ENCODE measurements at places on chromosomes 12 and 14. TPM values are rescaled to one million over a fixed set of nuclear protein-coding genes. Genes with fewer than 3 reads are reported as not detected.

DNA sequence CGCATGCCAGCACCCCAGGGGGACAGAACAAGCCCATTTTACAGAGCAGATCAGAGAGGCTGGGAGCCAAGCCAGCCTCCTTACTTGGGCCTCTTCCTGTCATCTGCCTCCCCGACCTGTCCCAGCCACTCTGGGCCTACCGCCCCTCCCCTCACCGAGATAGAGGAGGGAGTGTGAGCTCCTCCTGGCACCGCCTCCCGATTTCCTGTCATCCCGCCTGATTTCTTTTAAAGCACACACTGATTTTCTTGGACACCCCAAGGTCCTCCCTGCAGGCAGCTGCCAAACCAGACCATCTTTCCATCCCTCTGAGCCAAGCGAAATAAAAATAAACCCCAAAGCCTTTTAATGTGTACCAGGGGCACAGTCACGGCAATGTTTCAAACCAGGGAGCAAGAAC, 108.4 kb downstream of the RFLNA start:
- peaks cover 51% of the 10 kb centered on the region for H3K36me3 ChIP-seq
- H3K27ac ChIP-seq, result no peak overlapping the region
- H3K4me1 ChIP-seq, result peaks cover 24% of the 10 kb centered on the region
- no peak for DNase-seq

- H3K4me1 ChIP-seq, result no peaks in the 10 kb centered on the region
- H3K36me3 ChIP-seq, result no peaks in the 10 kb centered on the region
- no peak overlapping the region for H3K4me3 ChIP-seq
- no peak overlapping the region for H3K27ac ChIP-seq
- peaks cover 7% of the 10 kb centered on the region for H3K27me3 ChIP-seq
- no peak for DNase-seq
These were observed 26.4 kb upstream of the STAB2 start for GRCh38 chr12:103560604-103561101.

DNA sequence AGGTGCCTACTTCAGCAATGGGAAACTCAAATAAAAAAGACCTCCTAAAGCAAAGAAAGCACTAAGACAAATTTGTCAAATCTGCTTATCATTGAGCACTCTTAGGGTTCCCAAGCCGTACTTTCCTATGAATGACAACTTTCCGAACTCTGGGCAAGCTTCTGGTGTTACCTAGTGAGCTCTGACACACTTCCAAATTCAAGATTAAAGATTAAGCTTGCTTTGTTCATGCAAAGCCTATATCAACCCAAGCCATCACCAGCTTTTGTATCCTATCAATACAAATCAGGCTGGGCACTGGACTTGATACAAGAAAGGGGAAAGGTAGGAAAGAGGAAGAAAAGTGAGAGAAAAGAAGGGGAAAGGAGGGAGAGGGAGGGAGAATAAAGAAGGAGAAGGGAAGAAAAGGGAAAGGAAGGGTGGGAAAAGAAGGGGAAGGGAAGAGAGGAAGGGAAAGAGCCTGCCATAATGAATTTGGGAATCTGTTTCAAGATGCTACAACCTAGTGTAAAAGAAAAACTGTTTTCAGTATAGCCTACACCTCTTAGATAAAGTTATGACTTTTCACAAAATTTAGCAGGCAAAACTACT, 23.8 kb upstream of the FBLN5 start:
- no peaks in the 10 kb centered on the region for H3K27me3 ChIP-seq
- H3K27ac ChIP-seq, result no peak overlapping the region
- H3K36me3 ChIP-seq, result peaks cover 81% of the 10 kb centered on the region
- no peak for DNase-seq
- no peaks in the 10 kb centered on the region for H3K4me1 ChIP-seq
- H3K4me3 ChIP-seq, result no peak overlapping the region

GRCh38 chr14:50335389-50335788, 23.3 kb downstream of the DMAC2L start:
- H3K27ac ChIP-seq, result peak overlapping the region; percentile 44
- peaks cover 20% of the 10 kb centered on the region for H3K36me3 ChIP-seq
- DNase-seq, result no peak
- H3K4me1 ChIP-seq, result peaks cover 18% of the 10 kb centered on the region

GRCh38 chr14:24351517-24351916, 11.7 kb upstream of the RIPK3 start:
- H3K27ac ChIP-seq, result peak overlapping the region; percentile 24
- no peaks in the 10 kb centered on the region for H3K36me3 ChIP-seq
- DNase-seq, result no peak
- no peaks in the 10 kb centered on the region for H3K27me3 ChIP-seq

DNA sequence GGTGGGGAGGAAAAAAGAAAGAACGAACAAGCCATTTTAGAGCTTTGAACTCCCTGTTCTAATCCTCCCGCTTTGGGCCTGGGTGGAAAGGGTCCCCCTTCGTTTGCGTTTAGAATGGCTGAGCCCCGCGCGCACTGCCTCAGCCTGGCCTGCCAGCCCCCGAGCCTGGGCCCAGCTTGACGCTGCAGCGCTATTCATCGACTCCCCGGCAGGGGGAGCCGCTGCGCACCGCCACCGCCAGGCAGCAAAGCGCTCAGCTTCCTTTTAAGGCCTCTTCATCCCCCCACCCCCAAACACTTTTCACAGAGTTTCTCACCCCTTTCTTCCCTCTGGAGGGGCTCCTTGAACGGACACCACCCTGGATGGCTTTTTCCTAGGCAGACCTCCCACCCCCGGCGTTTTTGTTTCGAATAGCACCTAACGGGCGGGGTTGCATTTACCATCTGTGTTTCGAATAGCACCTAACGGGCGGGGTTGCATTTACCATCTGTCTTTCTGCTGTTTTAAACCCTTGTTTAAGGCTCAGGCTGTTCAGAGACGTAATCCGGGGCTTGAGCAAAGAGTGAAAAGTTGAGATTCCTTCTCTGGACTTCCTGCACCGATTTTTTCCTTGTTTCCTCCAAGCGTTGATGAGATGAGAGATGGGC, 56.4 kb upstream of the PIWIL1 start:
- no peak for DNase-seq
- no peaks in the 10 kb centered on the region for H3K4me1 ChIP-seq
- H3K4me3 ChIP-seq, result no peak overlapping the region

- H3K36me3 ChIP-seq, result no peaks in the 10 kb centered on the region
- H3K27ac ChIP-seq, result no peak overlapping the region
- H3K27me3 ChIP-seq, result no peaks in the 10 kb centered on the region
- no peak for DNase-seq
- H3K4me3 ChIP-seq, result no peak overlapping the region
- no peaks in the 10 kb centered on the region for H3K4me1 ChIP-seq
These were observed 1073.6 kb downstream of the BCL11B start for GRCh38 chr14:98198385-98198784.

DNA sequence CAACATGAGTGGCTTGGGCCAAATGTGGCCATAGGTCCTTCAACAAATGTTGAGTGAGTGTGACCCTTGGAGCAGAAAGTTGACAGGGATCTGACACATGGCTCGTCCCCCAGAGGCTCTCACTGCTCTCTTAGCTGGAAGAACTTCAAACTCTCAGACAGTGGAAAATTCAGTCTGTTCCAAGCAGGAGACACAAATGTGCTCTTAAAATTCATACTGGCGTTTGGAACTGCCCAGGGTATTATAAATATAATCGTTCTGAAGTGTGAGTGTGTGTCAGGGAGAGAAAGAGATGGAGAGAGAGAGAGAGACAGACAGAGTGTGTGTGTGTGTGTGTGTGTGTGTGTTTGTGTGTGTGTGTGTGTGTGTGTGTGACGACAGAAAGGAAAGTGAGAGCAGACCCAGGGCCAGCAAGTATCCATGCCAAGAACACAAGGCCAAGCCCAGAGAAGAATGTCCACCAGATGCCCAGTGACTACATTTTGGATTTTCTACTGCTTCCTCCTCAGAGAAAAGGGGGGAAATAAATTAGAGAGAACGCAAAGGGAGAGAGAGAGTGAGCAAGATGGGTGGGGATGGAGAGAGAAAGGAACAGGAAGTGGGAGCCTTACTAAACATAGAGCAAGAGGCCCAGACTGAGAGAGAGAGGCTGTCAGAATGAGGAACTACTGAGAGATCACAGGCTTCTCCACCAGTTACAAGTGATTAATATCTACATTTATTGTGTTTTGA, 193.6 kb upstream of the NUDT4 start:
- H3K27ac ChIP-seq, result peak overlapping the region; percentile 65
- peaks cover 9% of the 10 kb centered on the region for H3K4me1 ChIP-seq
- H3K36me3 ChIP-seq, result no peaks in the 10 kb centered on the region
- DNase-seq, result no peak

DNA sequence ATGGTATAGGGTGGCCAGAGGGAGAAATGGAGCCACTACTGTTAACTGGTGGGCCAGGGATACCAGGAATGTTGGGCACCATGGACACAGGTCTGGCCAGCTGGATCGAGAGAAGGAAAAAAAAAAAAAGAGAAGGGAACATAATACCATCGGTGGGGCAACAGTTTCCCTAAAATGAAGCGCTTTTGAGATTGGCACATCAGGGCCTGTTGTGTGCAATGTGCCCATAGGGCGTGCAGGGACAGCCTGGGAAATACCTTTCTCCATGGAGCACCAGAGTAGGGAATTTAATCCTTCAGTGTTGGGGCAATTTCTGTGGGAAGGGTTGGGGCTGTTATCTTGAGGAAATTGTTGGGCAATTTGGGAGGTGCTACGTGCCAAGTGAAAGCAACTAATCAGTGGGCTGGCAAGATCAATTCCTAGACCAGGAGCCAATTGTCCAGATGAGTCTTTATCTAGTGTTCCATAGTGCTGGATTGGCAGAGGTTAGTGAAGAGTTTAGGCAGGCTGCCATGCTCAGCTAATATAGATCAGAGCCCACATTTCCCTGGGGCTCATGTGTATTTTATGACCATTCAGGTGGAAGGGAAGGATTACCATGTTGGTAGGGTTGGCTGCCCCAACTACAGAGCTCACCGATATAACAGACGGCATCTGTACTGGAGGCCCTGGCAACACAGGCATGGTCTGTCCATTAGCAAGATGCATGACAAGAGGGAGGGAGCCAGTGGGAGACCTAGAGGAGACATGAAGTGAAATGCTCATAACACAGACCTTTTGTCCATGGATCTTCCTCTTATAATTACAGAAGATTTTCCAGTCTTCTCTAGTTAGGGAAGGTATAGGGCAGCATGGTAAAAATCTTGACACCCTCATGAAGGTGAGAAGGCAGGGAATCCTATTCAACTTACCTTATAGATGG, 25.5 kb upstream of the NPFF start:
- no peaks in the 10 kb centered on the region for H3K27me3 ChIP-seq
- no peaks in the 10 kb centered on the region for H3K4me1 ChIP-seq
- H3K27ac ChIP-seq, result no peak overlapping the region
- H3K36me3 ChIP-seq, result peaks cover 98% of the 10 kb centered on the region

GRCh38 chr12:72207486-72208409, 64.4 kb upstream of the TRHDE start:
- no peaks in the 10 kb centered on the region for H3K27me3 ChIP-seq
- no peaks in the 10 kb centered on the region for H3K4me1 ChIP-seq
- no peak overlapping the region for H3K4me3 ChIP-seq
- no peak for DNase-seq
- no peak overlapping the region for H3K27ac ChIP-seq

GRCh38 chr12:104454997-104455396, 1.8 kb upstream of the CHST11 start:
- H3K27me3 ChIP-seq, result no peaks in the 10 kb centered on the region
- peaks cover 17% of the 10 kb centered on the region for H3K4me1 ChIP-seq
- no peak for DNase-seq
- no peaks in the 10 kb centered on the region for H3K36me3 ChIP-seq
- no peak overlapping the region for H3K27ac ChIP-seq

- H3K4me1 ChIP-seq, result no peaks in the 10 kb centered on the region
- no peak overlapping the region for H3K27ac ChIP-seq
- no peak for DNase-seq
These were observed 41.9 kb downstream of the TPH2 start for GRCh38 chr12:71980538-71980937.

GRCh38 chr14:104954746-104955395, 23.3 kb downstream of the AHNAK2 start:
- no peaks in the 10 kb centered on the region for H3K4me1 ChIP-seq
- no peak overlapping the region for H3K27ac ChIP-seq
- no peaks in the 10 kb centered on the region for H3K36me3 ChIP-seq
- DNase-seq, result no peak

GRCh38 chr12:52720365-52720886, 17.1 kb upstream of the KRT77 start:
- H3K27me3 ChIP-seq, result peaks cover 20% of the 10 kb centered on the region
- H3K4me3 ChIP-seq, result no peak overlapping the region
- H3K4me1 ChIP-seq, result no peaks in the 10 kb centered on the region
- DNase-seq, result no peak
- H3K27ac ChIP-seq, result no peak overlapping the region

- H3K36me3 ChIP-seq, result peaks cover 23% of the 10 kb centered on the region
- DNase-seq, result no peak
- no peaks in the 10 kb centered on the region for H3K27me3 ChIP-seq
- H3K4me1 ChIP-seq, result peaks cover 15% of the 10 kb centered on the region
- no peak overlapping the region for H3K27ac ChIP-seq
These were observed 39.5 kb downstream of the PROX2 start for GRCh38 chr14:74836251-74836960.

DNA sequence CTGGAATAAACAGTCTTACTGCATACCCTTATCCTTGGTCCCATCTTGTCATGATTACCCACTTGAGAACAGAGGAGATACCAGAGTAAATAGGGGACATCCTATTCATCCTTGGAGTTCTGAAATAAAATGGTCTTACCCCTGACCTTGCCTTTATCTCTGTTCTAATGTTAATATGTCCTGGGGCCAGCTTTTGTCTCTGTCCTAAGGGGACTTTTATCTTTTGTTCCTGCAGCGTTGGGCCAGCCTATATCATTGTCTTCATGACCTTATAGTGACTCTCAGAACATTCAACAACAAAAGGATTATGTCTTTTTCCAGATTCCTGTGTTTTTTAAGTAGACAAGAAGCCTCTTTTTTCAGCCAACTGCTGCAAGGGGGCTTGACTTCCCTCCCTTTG, 1057.5 kb downstream of the LRFN5 start:
- H3K27me3 ChIP-seq, result no peaks in the 10 kb centered on the region
- no peak for DNase-seq
- H3K4me3 ChIP-seq, result no peak overlapping the region
- H3K27ac ChIP-seq, result no peak overlapping the region

GRCh38 chr14:28467611-28468010, 299.0 kb upstream of the FOXG1 start:
- no peak overlapping the region for H3K4me3 ChIP-seq
- DNase-seq, result no peak
- H3K27ac ChIP-seq, result no peak overlapping the region
- H3K27me3 ChIP-seq, result no peaks in the 10 kb centered on the region
- H3K4me1 ChIP-seq, result no peaks in the 10 kb centered on the region

Gene MTHFD1
- 47.1 TPM for total RNA-seq

Gene TSPAN19
- not detected for total RNA-seq

Gene CLECL1
- total RNA-seq, result 3.4 TPM

Gene CLEC9A
- 0.43 TPM for total RNA-seq

Gene BAZ1A
- total RNA-seq, result 35.9 TPM

Gene KRT83
- not detected for total RNA-seq

Gene RNASE3
- not detected for total RNA-seq

Gene GALNT9
- total RNA-seq, result 1.6 TPM

Gene LLPH
- 17.1 TPM for total RNA-seq

Gene KRT2
- not detected for total RNA-seq

Gene ZDHHC22
- not detected for total RNA-seq

Measured in upper lobe of right lung (tissue), 1 donor.